Stimulated activated CD8-positive, alpha-beta memory T cell treated with anti-CD3 and anti-CD28 coated beads, Interleukin-4, amount 100 ng/mL, for 4 hours (primary cell): ENCODE measurements at places on chromosomes 4 and X.

- no peak for DNase-seq
These were observed 22.7 kb upstream of the LEF1 start for GRCh38 chr4:108191269-108191914.

- no peak for DNase-seq
These were observed 635.0 kb upstream of the TENM3 start for GRCh38 chr4:181608181-181608580.

GRCh38 chr4:61485056-61485455 lies 284.9 kb downstream of the ADGRL3 start:
- DNase-seq: no peak

GRCh38 chr4:70002507-70002906 lies 6.7 kb downstream of the STATH start:
- DNase-seq: no peak

GRCh38 chr4:98524230-98524629 lies 134.2 kb downstream of the TSPAN5 start:
- no peak for DNase-seq

DNA sequence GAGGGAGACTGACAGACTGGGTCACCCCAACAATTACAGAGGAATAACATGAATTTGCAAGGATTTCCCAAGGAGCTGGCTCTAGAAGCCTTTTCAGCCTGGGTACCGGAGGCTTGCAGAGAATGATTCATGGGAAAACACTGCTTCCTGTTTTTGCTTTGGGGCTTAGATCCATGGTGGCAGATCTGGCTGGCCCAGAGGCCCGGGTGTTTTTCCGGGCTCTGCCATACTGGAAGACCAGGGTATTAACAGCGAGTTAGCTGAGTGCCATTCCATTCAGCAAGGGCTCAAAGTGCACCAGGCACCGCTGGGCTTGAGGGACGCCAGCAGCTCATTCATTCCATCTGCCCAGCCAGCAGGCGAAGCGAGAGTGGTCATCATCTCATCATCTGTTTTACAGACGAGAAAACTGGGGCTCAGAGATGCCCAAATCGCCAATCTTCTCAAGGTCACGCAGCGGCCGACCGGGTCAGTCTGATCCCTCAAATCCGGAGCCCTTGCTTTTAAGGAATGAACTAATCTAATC lies 1.3 kb downstream of the WDR1 start:
- DNase-seq: no peak

DNA sequence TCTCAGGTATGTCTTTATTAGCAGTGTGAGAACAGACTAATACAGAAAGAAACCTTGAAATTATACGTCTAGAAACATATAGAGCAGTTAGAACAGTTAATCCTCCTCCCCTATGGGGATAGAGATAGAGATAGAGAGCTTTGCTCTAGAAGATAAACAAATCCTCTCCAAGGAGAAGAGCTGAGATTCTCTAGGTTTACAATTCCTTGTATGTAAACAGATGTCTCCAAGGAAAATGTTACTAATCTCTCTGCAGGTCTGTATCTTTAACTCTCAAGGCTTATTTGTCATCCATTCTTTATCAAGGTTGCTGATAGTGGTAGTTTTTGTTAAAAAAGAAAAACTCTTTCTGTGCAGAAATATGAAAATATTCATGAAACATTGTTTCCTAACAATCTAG lies 282.1 kb upstream of the GIMD1 start:
- no peak for DNase-seq

- no peak for DNase-seq
These were observed 1969.3 kb downstream of the PCDH7 start for GRCh38 chr4:32689518-32689917.

GRCh38 chrX:15204130-15204751 lies 65.6 kb downstream of the ASB9 start:
- DNase-seq: no peak

GRCh38 chrX:122625821-122626220 lies 558.3 kb upstream of the GRIA3 start:
- no peak for DNase-seq

- no peak for DNase-seq
These were observed 418.6 kb downstream of the INPP4B start for GRCh38 chr4:142427456-142427855.

- DNase-seq: no peak
These were observed 254.4 kb upstream of the PGRMC2 start for GRCh38 chr4:128542047-128542446.

GRCh38 chr4:159432436-159432835 lies 329.6 kb downstream of the RAPGEF2 start:
- DNase-seq: no peak

- no peak for DNase-seq
These were observed 38.0 kb upstream of the SPARCL1 start for GRCh38 chr4:87567191-87567590.

DNA sequence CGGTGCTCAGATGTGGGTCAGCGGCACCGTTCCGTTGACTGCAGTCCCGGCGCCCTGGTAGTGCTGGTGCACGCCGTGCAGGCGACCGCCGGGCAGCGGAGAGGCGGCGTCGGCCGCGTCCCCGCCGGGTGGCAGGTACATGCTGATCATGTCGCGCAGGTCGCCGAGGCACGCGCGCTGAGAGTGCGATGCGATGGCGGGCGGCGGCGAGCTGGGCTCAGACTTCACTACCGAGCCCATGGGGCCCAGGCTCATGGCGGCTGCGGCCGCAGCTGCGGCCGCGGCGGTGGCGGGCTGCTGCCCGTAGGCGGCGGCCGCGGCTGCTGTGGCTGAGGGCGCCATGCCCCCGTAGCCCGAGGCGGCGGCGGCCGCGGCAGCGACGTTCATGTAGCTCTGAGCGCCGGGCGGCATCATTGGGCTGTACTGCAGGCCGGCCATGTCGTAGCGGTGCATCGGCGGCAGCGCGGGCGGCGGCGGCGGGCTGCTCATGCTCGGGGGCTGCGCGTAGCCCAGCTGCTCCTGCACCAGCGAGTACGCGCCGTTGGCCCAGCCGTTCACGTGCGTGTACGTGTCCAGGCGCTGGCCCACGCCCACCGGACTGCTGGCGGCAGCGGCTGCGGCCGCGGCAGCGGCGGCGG lies 1.0 kb downstream of the SOX3 start:
- no peak for DNase-seq

- no peak for DNase-seq
These were observed 6.7 kb upstream of the FAM200B start for GRCh38 chr4:15674926-15675325.

DNA sequence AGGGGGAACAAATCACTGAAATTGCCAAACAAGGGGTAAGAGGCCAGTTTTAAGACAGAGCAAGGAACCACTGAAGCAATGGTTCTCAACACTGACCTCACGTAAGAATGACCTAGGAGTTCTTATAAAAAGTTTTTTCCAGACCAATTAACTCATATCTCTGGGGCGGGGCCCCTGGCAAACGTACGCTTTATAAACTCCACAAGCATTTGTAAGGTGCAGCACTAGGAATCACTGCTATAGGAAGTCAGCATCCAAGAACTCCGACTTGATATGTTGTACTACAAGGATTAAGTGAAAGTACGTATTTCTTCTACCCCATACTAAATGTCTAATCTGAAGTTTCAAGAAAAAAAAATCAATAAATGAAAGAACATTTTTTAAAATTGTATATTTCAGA lies 269.9 kb downstream of the RCHY1 start:
- no peak for DNase-seq

- no peak for DNase-seq
These were observed 36.7 kb upstream of the STS start for GRCh38 chrX:7110821-7111276.

GRCh38 chrX:8341814-8342590 lies 122.6 kb upstream of the VCX3B start:
- no peak for DNase-seq

DNA sequence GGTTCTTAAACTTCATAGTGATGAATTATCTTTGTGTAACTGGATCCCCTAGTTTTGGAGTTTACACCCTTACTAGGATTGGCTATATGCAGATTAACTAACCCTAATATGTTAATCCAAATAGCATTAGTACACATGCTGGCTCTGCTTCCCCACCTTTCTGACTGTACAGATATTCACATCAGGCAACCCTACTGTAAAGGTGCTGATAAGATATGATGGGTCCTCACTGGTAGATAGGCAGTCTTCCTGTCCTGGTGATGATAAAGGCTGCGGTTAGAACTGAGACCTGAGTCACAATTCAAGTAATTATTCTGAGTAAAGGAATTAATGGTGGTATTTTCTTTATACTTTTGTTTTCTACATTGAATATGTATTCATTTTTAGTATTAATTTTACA lies 118.6 kb downstream of the COL4A5 start:
- DNase-seq: no peak

DNA sequence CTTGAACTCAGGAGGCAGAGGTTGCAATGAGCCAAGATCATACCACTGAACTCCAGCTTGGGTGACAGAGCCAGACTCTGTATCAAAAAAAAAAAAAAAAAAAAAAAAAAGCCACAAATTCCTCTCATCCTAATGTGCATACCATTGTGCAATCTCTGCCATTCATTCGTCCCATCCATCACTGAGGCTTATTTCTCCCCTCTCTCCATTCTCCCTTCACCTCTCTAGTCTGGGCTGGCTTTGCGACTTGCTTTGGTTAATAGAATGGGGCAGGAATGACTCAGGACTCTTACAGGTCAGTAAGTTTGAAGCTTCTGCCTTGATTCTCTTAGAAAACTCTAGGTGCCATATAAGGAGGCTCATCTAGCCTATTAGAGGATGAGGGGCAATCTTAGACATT lies 60.3 kb upstream of the DDX3X start:
- DNase-seq: no peak

DNA sequence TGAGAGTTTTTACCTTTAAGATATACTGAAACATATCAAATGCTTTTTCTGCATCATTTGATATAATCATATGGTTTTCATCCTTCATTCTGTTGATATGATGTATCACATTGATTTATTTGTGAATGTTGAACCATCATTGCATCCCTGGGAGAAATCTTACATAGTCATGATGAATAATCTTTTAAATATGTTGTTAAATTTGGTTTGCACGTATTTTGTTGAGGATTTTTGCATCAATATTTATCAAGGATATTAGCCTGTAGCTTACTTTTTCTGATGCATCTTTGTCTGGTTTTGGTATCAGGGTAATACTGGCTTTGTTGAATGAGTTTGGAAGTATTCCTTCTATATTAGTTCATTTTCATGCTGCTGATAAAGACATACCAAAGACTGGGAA lies 541.4 kb downstream of the TLL1 start:
- no peak for DNase-seq

GRCh38 chrX:10509397-10509796 lies 111.0 kb downstream of the MID1 start:
- no peak for DNase-seq

DNA sequence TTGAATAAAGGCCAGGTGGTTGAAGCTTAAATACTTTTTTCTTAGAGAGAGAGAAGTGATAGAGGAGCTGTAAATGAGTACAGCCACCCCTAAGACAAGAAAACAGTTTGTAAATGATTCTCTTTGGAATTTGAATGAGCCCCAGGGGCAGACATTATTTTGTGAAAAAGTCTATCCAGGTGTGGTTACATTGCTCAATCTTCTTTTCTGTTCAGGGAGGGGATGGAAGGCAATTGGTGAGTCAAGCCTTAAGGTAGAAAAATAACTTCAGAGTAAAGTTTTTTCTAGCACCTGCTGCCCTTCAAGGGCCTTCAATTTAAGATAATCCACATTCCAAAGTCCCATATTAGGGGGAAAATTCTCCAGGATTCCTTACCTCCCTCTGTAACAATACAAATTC lies 646.7 kb downstream of the PDHA2 start:
- DNase-seq: no peak

- no peak for DNase-seq
These were observed 5.7 kb downstream of the IL2 start for GRCh38 chr4:122450847-122451246.

GRCh38 chr4:177809791-177810190 lies 367.6 kb upstream of the AGA start:
- no peak for DNase-seq

- DNase-seq: no peak
These were observed 25.8 kb downstream of the ZNF630 start for GRCh38 chrX:48045410-48046311.

- DNase-seq: no peak
These were observed 366.6 kb upstream of the GALNT7 start for GRCh38 chr4:172802032-172802431.

DNA sequence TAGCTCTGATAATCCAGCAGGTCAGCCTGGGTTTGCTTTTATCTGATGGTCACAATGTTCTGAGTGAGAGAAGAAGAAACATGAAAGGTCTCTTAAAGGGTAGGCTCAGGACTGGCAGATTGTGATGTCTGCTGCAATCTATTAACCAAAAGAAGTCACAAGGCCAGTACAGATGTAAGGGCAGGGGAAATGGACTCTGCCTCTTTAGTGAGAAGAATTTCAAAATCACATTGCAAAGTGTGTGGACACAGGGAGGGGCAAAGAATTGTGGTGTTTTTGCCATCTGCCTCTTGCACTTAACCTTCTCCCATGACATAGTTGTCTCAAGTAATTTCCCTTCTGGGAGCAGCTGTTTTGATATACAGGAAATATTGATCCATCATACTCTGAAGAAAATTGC lies 40.9 kb downstream of the IL1RAPL1 start:
- DNase-seq: no peak

- DNase-seq: no peak
These were observed 230.4 kb downstream of the EDA2R start for GRCh38 chrX:66408507-66408906.

- DNase-seq: no peak
These were observed 10.0 kb downstream of the QRFPR start for GRCh38 chr4:121370729-121371325.

GRCh38 chr4:26493461-26493860 lies 3.2 kb upstream of the CCKAR start:
- no peak for DNase-seq
